Stimulated activated CD4-positive, alpha-beta T cell treated with anti-CD3 and anti-CD28 coated beads, Interleukin-2, amount 100 ng/mL, for 4 hours (primary cell): ENCODE measurements at places on chromosomes 13 and 19.
A peak's percentile ranks its signal among the peaks of the same experiment; 100 is the strongest.

GRCh38 chr13:59776924-59777690 is 386.6 kb downstream of the DIAPH3 start:
- DNase-seq = no peak

DNA sequence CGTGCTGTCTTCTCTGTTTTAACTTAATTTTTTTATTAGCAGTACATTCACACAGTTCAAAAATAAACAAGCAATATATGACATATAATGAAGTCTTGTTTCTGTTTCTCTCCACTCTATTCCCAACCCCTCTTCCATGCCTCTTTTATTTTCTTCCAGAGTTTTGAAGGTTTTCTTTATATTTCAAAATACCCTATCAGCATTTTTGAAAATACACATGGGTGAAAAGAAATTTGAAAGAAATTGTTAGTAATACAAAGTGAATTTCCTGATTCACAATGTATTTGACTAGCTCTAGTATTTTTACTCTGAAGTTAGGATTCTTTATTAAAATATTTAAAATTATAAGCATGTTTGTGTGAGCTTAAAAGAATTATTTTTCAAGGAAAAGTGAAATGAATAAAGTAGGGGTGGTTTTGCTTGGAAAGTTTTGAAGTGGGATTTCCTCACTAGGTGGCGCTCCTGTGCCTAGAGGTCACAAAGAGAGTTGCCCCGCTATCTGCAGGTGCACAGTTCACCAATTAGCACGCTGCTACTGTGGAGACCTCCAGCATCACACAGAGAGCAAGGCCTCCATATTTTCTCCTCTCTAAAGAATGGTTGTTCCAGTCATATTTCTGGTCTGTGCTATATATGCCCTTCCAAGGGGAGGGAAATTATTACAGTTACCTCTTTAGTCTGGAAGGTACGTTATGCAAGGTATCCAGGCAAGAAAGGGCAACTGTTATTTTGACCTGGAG is 37.6 kb downstream of the SOX21 start:
- peak; percentile 35 for DNase-seq

DNA sequence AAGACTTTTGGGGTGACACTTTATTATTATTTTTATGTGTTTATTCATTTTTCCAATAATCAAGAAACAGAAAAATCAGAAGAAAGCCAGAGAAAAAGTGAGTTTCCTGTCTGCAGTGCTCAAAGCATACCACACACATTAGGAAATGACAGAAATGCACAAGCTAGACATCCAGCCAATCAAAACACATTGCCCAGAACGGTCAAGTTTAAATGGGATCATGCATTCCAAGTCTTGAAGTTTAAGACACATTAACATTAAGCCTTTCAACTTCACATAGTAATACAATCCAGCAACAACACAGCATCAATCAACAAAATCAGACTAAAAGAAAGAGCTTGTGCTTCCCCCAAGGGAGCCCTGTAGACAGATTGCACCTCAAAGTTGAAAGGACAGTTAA is 28.7 kb upstream of the MEDAG start:
- no peak for DNase-seq

DNA sequence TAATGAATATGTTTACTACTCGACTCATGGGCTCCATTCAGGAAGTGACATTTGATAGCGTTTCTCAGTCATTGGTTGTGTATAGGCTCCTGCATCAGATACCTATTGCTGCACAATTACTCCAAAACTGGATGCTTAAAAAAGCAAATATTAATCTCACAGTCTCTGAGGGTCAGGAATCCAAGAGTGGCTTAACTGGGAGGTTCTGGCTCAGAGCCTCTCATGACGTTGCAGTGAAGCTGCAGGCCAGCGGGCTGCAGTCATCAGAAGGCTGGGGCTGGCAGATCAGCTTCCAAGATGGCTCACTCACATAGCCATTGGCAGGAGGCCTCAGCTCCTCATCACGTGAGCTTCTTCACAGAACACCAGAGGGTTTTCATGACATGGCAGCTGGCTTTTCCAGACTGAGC is 525.1 kb upstream of the NBEA start:
- DNase-seq = no peak

DNA sequence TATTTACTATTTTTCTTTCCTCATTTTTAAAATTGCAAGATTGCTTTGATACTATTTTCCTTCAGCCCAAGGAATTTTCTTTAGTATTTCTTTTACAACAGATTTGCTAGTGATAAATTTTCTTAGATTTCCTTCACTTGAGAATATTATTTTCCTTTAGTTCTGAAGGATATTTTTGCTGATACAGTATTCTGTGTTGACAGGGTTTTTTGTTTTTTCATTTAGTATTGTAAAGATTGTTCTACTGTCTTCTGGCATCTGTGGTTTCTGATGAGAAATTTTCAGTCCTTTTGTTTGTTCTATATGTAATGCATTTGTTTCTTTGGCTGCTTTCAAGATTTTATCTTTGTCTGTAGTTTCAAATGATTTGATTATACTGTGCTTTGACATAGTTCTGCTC is 20.7 kb downstream of the RAP2A start:
- no peak for DNase-seq

GRCh38 chr19:18861235-18861634 is 29.5 kb downstream of the UPF1 start:
- DNase-seq = no peak

GRCh38 chr13:111652676-111653075 is 332.2 kb downstream of the TEX29 start:
- DNase-seq = no peak

DNA sequence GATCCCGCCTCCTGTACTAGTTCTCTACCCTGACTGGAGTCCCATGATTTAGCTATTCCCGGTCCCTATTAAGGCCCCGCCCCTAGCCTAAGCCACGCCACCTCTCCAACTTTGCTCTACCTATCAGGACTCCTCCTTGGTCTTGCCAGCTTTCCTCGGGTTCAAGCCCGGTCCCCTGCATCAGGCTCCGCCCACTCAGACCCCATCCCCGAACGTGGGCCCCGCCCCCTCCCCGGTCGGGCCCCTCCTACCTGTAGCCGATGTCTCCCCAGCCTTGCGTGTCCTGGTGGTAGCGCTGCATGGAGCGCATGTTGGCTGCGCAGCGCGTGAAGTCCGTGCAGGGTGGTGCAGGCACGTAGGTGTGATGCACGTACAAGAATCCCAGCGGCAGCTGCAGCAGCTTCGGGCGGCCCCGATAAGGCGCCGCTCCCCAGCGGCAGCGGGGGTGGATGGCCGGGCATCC is 7.3 kb upstream of the RASAL3 start:
- no peak for DNase-seq

DNA sequence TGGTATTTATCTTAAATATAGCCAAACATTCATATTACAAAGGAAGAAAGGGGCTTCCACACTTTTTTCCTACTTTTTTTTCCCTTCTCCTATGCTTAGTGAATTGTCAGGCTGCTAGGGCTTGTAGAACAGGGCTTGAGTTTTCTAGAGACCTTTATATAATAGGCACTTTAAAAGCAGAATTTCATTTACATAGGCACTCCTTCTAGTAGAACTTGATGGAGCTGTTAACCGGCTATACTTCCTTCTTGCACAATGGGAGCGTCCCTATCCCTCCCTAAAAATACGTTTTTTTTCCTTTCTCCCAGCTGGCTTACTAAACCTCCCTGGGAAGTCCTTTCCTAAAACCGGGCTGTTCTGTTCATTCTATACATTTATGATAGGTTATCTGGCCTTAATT is 1.1 kb downstream of the TRIM13 start:
- no peak for DNase-seq
